ENCODE measurements at places on chromosomes 4 and X.

GRCh38 chr4:26033389-26033788 is 119.4 kb downstream of the SMIM20 start:
- DNase-seq, result no peak

DNA sequence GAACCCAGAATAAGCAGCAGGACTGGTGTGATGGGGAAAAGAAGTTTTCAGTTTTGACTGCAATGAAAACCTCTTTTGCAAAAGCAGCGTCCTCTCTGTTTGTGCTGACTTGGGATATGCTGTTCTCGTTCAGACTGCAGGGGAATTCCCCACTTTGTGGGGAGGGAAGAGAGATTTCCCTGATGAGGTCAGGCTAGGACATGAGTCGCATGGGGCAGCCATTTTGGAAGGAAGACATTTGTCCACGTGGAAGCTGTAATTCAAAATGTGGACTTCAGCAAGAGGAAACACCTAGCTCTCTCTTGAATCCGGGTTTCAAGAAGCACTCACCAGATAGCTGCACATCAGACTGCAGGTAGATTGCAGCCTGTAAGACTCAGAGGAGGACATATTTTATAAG is 39.3 kb downstream of the ING2 start:
- no peak for DNase-seq

GRCh38 chrX:2451501-2452316 is 49.1 kb downstream of the DHRSX start:
- DNase-seq, result no peak

GRCh38 chrX:154358829-154359228 is 15.6 kb downstream of the FLNA start:
- DNase-seq, result no peak
